ENCODE measurements at places on chromosomes 1 and 21. TPM values are rescaled to one million over a fixed set of nuclear protein-coding genes. Genes with fewer than 3 reads are reported as not detected.
A peak's percentile ranks its signal among the peaks of the same experiment; 100 is the strongest.

Gene FCGR3A
- total RNA-seq = 0.53 TPM

Gene IL19
- not detected for total RNA-seq

Gene BARHL2
- not detected for total RNA-seq

Gene FCN3
- total RNA-seq = not detected

Gene UBIAD1
- total RNA-seq = 19.9 TPM

DNA sequence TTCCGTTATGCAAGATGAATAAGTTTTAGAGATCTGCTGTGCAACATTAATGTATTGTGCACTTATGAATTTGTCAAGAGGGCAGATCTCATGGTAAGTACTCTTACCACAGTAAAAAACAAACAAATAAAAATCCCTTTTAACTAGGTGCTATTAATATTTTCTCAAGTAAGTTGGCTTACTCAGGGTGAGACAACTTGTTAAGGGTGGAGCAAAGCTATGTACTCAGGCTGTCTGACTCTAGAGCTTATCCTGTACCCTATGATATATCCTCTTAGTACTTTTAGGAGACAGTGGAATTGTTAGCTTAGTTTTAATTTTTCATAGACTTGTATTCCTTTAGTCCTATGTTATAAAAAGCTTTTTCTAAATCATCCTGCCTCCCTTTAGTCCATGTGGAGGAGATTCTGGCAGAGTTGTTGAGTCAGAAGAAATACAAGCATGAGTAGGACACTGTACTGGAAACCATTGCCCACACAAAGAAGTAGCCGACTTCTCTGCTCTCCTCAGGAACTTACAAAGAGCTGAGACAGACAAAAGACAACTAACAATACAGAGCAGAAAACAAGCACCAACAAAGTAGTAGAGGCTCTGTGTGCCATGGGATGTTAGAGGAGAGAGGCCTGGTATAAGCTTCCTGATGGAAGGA, 49.2 kb downstream of the S1PR1 start:
- DNase-seq = no peak
- peaks cover 89% of the 10 kb centered on the region for H3K4me1 ChIP-seq
- no peak overlapping the region for H3K4me3 ChIP-seq
- peaks cover 13% of the 10 kb centered on the region for H3K36me3 ChIP-seq

DNA sequence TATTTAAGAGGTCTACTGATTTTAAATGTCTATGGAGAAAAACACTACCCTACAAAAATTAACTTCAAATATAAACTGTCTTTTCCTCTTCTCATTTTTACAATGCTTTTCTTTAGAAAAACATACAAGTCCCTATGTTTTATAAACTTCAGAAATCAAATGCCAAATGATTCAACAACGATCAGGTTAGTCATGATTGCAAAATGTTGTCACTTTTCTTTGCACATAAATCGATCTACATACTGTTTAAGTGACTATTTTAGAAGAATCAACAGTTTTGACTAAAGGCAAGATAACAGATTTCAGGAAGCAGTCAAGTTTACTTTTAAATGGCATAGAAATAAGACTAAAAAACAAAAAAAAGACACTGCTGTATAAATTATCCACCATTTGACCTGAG, 168.7 kb downstream of the GPATCH2 start:
- H3K27ac ChIP-seq = no peak overlapping the region
- DNase-seq = no peak
- H3K4me1 ChIP-seq = no peaks in the 10 kb centered on the region
- no peaks in the 10 kb centered on the region for H3K27me3 ChIP-seq

- H3K4me3 ChIP-seq = no peak overlapping the region
- no peak for DNase-seq
- H3K36me3 ChIP-seq = no peaks in the 10 kb centered on the region
- no peak overlapping the region for H3K27ac ChIP-seq
- peaks cover 12% of the 10 kb centered on the region for H3K4me1 ChIP-seq
- H3K27me3 ChIP-seq = peaks cover 9% of the 10 kb centered on the region
These were observed 87.6 kb downstream of the BCAR3 start for GRCh38 chr1:93593854-93594602.

GRCh38 chr1:209618756-209619420, 33.3 kb downstream of the LAMB3 start:
- H3K27ac ChIP-seq = no peak overlapping the region
- no peak for DNase-seq
- no peaks in the 10 kb centered on the region for H3K27me3 ChIP-seq
- no peak overlapping the region for H3K4me3 ChIP-seq
- peaks cover 8% of the 10 kb centered on the region for H3K4me1 ChIP-seq
- peaks cover 10% of the 10 kb centered on the region for H3K36me3 ChIP-seq

DNA sequence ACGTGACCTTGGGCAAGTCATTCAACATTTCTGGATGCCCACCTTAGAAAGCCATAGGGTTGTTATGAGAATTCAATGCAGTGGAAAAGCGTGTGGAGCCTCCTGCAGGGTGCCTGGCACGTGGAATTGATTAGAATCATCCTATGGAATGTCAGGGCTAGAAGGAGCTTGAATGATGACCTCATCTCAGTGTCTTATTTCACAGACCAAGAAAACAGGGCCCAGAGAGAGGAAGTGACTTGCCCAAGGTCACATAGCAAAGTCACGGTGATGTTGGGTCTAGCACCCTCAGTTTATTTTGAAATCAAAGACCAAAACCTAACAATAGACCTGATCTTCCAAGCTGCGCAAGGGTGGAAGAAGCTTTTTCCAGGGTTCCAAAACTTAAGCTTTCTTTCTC, 6.0 kb downstream of the TRABD2B start:
- no peaks in the 10 kb centered on the region for H3K36me3 ChIP-seq
- no peak overlapping the region for H3K4me3 ChIP-seq
- peaks cover 3% of the 10 kb centered on the region for H3K4me1 ChIP-seq
- DNase-seq = no peak
- H3K27ac ChIP-seq = no peak overlapping the region

GRCh38 chr1:8603220-8603616, 214.2 kb downstream of the RERE start:
- peaks cover 24% of the 10 kb centered on the region for H3K36me3 ChIP-seq
- peak overlapping the region; percentile 22 for H3K4me3 ChIP-seq
- no peak for DNase-seq
- no peaks in the 10 kb centered on the region for H3K27me3 ChIP-seq
- H3K4me1 ChIP-seq = peaks cover 50% of the 10 kb centered on the region
- peak overlapping the region; percentile 95 for H3K27ac ChIP-seq

- H3K27ac ChIP-seq = no peak overlapping the region
- peaks cover 35% of the 10 kb centered on the region for H3K4me1 ChIP-seq
- peak; percentile 49 for DNase-seq
- peak overlapping the region; percentile 27 for H3K4me3 ChIP-seq
These were observed 2.3 kb downstream of the LYPLA2 start for GRCh38 chr1:23793018-23793781.

- DNase-seq = no peak
- no peak overlapping the region for H3K27ac ChIP-seq
- peaks cover 17% of the 10 kb centered on the region for H3K4me1 ChIP-seq
- H3K4me3 ChIP-seq = no peak overlapping the region
These were observed 12.3 kb downstream of the RAB42 start for GRCh38 chr1:28604411-28604810.

DNA sequence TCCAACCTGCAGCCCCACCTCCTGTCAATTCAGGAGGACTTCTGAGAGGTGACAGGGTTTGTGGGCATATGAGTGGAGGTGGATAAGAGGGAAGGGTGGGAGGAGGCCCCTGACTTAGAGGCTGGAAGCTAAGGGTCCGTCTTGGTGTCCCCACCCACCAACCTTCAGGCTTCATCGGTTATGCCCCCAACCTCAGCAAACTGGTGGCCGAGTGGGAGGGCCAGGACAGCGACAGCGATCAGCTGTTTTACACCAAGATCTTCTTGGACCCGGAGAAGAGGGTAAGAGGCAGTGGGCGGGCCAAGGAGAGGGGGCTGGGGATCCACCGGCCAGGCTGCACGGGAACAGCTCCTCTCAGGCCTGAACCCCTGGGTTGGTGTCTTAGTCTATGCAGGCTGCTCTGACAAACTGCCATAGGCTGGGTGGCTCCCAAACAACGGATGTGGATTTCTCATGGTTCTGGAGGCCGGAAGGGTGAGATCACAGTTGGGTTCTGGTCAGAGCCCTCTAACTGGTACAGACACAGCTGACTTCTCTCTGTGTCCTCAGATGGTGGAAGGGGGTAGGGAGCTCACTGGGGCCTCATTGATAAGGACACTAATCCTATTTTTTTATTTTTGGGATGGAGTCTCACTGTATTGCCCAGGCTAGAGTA, 18.1 kb downstream of the PLOD1 start:
- no peak overlapping the region for H3K4me3 ChIP-seq
- DNase-seq = no peak
- peaks cover 11% of the 10 kb centered on the region for H3K36me3 ChIP-seq
- peak overlapping the region; percentile 56 for H3K27ac ChIP-seq

- H3K4me1 ChIP-seq = peaks cover 23% of the 10 kb centered on the region
- peak overlapping the region; percentile 85 for H3K4me3 ChIP-seq
- peak; percentile 34 for DNase-seq
- peak overlapping the region; percentile 73 for H3K27ac ChIP-seq
These were observed 1.0 kb downstream of the GALNT2 start for GRCh38 chr1:230067871-230068620.

GRCh38 chr1:218526198-218526580, 181.1 kb downstream of the TGFB2 start:
- H3K4me3 ChIP-seq = no peak overlapping the region
- no peak overlapping the region for H3K27ac ChIP-seq
- H3K36me3 ChIP-seq = no peaks in the 10 kb centered on the region
- H3K27me3 ChIP-seq = peaks cover 2% of the 10 kb centered on the region
- H3K4me1 ChIP-seq = no peaks in the 10 kb centered on the region

DNA sequence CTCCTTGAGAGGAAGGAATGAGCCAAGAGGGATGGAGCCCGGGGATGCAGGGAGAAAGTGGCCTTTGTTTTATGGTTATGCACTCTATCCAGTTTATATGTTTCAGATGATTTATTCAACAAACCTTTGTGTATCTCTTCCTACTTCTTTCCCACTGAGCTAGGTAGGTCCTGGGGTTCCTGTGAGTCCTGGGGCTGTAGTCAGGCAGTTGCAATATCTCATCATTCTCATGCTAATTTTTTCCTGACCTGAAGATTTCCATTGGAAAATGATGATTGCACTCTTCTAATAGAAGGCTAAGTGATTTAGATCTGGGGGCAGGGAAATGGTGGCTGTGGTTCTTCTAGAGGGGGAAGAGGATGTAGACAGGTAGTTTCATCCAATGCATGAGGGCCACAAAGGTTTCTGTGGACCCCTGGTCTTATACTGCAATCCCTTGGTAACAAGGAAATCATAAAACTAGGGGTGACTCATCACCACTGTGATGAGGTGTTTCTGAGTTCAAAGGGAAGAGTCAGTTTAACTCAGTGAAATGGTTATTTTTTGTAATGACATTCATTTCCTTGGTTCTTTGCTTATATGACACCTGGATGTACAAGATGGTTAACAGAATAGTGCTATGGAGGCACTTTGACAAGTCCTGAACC, 20.2 kb downstream of the B3GALT5 start:
- peaks cover 2% of the 10 kb centered on the region for H3K36me3 ChIP-seq
- no peaks in the 10 kb centered on the region for H3K4me1 ChIP-seq
- H3K27me3 ChIP-seq = no peaks in the 10 kb centered on the region
- no peak overlapping the region for H3K4me3 ChIP-seq
- H3K27ac ChIP-seq = no peak overlapping the region

- H3K27ac ChIP-seq = no peak overlapping the region
- peaks cover 8% of the 10 kb centered on the region for H3K4me1 ChIP-seq
- H3K27me3 ChIP-seq = peaks cover 1% of the 10 kb centered on the region
- no peak overlapping the region for H3K4me3 ChIP-seq
These were observed 23.3 kb downstream of the ACOT11 start for GRCh38 chr1:54571326-54571725.

GRCh38 chr1:6052543-6053205, 7.0 kb downstream of the KCNAB2 start:
- no peak overlapping the region for H3K4me3 ChIP-seq
- DNase-seq = peak; percentile 59
- no peaks in the 10 kb centered on the region for H3K27me3 ChIP-seq
- peaks cover 2% of the 10 kb centered on the region for H3K4me1 ChIP-seq

GRCh38 chr21:45598109-45598508, 45.4 kb upstream of the PCBP3 start:
- peaks cover 2% of the 10 kb centered on the region for H3K36me3 ChIP-seq
- H3K4me3 ChIP-seq = no peak overlapping the region
- peaks cover 15% of the 10 kb centered on the region for H3K4me1 ChIP-seq
- no peak overlapping the region for H3K27ac ChIP-seq
- DNase-seq = no peak

DNA sequence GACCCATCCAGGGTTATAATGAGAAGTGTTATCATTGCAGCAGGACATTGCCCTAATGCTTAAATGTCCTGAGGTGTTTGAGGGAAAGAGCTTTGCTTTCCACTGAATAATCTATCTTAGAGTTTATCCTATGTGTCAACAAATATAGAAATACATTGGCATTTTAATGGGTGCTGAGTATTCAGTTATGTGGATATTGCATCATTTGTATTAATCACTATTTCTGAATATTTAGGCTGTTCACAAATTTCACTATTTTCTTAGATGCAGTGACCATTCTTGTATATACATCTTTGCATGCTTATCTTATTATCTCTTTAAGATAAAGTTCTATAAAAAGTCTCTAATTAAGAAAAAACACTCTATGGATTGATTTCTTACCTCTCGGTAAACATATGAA, 18.2 kb downstream of the TRIM67 start:
- DNase-seq = no peak
- peaks cover 43% of the 10 kb centered on the region for H3K27me3 ChIP-seq
- H3K27ac ChIP-seq = no peak overlapping the region
- H3K4me1 ChIP-seq = no peaks in the 10 kb centered on the region
- no peak overlapping the region for H3K4me3 ChIP-seq

GRCh38 chr1:37501661-37502060, 12.9 kb downstream of the MEAF6 start:
- H3K27me3 ChIP-seq = no peaks in the 10 kb centered on the region
- H3K4me1 ChIP-seq = peaks cover 3% of the 10 kb centered on the region
- H3K27ac ChIP-seq = no peak overlapping the region

DNA sequence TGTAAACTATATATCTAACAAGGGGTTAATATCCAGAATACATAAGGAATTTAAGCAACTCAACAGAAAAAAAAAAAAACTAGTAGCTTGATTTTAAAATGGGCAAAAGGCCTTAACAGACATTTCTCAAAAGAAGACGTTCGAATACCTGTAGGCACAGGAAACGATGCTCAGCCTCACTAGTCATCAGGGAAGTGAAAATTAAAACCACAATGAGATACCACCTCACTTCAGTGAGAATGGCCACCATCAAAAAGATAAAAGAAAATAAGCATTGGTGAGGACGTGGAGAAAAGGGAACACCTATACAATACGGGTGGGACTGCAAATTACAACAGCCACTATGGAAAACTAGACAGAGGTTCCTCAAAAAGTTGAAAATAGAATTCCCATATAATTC, 37.3 kb downstream of the NPHP4 start:
- peak overlapping the region; percentile 85 for H3K27ac ChIP-seq
- no peak for DNase-seq
- peaks cover 30% of the 10 kb centered on the region for H3K36me3 ChIP-seq
- no peaks in the 10 kb centered on the region for H3K27me3 ChIP-seq

DNA sequence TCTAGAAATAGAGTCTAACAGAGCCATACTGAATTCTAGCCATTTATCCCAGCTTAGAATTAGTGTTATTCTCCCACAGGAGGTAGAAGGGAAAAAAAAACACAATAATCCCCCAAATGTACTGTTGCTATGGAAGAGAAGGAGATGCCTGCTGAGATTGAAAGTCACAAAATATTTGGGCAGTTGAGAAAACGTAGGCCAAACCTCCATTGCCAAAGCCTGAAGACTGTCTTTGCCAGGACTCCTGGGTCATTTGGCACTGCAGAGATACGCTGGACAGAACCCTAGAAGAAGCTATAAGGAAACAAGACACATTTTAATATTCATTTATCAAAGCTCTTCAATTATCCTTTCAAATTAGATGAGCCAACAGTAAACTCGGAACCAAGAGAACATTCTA, 22.3 kb downstream of the BARHL2 start:
- no peaks in the 10 kb centered on the region for H3K4me1 ChIP-seq
- no peak for DNase-seq
- H3K4me3 ChIP-seq = no peak overlapping the region
- peaks cover 12% of the 10 kb centered on the region for H3K27me3 ChIP-seq

Data from activated CD4-positive, alpha-beta memory T cell treated with anti-CD3 and anti-CD28 coated beads, Interleukin-2, amount 10 ng/mL, durations not matched to agents 7 days and 5 days (primary cell).